Fibroblast of lung (primary cell): ENCODE measurements at places on chromosomes 2 and 18. TPM values are rescaled to one million over a fixed set of nuclear protein-coding genes. Genes with fewer than 3 reads are reported as not detected.

The SNORC gene
- polyA plus RNA-seq: 0.08 and 0.14 TPM in 2 replicates

DNA sequence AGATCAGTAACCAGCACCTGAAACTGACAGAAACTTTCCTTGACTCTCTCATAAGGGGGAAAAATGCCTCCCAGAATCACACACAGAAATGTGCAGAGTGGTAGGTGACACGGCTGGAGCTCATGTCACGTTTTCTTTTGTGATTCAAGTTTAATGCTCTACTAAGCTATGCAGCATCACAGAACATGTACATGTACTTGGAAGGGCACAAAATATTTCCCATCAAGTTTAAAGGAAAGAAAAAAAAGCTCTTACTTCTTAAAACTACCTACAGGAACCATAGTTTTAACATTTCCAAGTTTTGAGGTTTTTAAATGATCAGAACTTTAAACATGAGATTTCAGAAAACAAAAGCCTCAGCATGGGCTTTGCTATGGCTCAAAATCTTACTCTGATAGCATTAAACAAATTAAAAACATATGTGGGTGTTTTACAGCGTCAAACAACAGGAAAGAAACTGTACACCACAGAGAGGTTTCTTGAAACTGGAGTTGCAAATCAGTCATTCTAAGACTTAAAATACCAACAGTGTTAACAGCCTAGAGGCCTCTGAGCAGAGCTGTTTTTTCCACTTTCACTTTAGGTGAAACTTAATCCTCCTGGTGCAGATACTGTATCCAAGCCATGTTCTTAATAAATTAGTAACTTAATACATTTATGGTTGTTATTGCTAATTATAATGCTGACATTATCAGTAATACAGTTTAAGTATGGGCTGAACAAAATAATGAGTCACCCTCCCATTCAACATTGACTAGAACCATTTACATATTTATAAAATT, 30.1 kb downstream of the MBP start:
- DNase-seq: peak; percentile 90

- no peak for DNase-seq
Observed at GRCh38 chr2:8380566-8380965, 301.3 kb upstream of the ID2 start.

GRCh38 chr2:64697297-64698176, 43.8 kb upstream of the SERTAD2 start:
- peak; percentile 23 for DNase-seq

DNA sequence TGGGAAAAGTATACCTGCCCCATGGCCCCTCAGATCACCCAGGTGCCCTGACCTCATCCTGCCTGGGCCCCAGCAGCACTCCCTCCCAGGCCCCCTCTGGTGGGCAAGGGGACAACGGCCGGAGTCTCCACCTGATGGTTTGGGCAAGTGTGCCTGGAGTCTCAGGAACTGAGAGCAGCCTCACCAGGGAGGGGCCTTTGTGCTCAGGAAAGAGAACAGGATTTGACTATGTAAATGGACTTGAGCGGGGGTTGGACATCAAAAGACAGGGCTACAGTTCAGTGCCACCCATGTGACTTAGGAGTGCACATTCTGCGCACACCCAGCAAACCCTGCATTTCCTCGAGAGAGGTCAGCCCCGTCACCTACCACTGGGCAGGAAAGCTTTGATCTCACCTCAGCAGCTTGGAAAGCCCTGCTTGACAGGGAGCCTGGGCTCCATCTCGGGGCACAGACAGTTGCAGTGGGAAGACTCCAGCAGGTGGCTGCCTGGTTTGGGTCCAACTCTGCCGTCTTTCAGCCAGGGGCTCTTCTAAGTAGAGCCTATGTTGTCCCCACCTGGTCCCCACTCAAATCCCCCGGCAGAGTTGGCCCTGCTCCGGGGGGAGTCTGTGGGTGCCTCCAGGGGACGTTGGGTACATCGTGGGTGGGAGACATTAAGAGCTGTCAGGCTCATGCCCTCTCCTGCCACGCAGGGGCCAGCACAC, 3.3 kb downstream of the INPP5D start:
- no peak for DNase-seq
